NCI-H748 treated with DMSO at 0.1 percent for 48 hours (cell line): ENCODE measurements at places on chromosomes 5 and 9.

DNA sequence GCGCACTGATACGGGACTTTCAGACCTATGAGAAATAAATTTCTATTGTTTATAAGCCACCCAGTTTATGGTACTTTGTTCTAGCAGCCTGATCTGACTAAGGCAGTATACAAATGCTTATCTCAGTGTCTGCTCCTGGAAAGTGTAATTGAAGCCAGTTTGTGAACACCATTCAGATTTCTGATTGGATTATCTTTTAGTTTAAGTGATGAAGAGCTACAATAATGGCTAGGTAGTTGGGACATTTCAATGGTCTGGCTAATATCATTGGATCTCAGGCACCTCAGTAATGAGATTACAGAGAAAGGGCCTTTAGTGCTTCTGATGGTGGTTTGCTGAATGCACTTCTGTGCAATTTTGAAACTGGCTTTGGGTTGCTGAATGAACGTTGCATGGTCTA lies 133.5 kb downstream of the PSAT1 start:
- DNase-seq, result no peak

DNA sequence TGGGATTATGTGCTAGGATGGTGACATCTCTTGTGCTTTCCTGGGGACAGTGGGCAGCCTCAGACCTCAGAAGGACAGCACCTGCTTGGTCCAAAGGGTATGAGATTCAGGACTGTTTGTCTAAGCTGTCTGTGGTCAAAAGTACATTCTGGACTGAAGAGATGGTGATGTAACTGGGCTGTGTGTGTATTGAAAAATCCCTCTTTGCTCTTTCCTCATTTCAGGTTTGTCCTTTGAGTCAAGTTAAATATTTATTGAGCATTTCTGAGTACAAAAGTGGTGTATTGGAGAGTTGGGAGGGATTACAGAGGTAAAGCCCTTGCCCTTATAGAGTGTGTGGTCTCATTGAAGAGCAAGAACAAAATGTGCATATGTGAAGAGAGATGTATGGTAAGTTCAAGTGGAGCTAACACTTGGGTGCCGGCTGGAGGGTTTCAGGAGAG lies 46.7 kb downstream of the RCL1 start:
- DNase-seq, result no peak

DNA sequence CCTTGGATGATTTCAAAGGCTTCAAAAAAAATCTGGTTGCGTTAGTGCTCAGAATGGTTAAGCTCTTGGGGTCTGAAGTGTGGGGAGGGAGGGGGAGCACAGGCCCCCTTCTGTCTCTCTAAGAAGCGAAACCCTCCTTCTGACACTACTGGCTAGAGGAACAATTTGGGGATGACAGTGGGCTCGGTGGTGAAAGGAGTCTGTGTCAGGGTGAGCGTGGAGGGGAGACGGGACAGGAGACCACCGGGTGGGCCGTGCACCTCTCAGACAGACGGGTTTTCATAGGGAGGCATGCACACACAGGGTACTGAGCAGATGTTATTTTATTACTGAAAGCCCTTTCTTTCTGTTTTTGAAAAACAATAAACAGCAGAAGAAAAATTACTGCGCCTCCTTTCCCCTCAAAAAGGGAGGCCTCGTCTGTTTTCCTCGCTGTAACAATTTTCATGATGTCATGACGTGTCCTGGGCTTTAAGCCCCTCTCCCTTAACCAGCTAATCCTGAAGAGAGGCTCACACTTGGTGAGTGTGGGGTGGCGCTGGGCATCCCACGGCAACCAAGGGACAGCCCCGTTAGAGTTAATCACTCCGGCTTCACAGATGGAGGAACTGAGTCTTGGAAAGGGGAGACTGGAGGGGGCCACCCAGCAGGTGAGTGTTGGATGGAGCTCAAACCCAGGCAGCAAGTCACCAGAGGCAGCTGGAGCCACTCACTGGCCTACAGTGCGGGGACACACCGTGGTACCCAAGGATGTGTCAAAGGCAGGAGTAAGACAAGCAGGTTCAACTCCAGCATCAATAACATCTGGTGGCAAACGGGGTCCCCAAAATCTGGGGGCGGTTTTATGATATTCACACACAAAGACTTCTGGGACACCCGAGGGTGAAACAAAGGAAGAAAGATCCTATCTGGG lies 53.4 kb downstream of the PTCH1 start:
- DNase-seq, result no peak

GRCh38 chr9:4866239-4866969 lies 73.7 kb downstream of the RCL1 start:
- DNase-seq, result no peak

GRCh38 chr9:104977580-104977979 lies 49.6 kb upstream of the ABCA1 start:
- DNase-seq, result no peak

GRCh38 chr9:133604214-133604613 lies 5.0 kb downstream of the FAM163B start:
- no peak for DNase-seq

GRCh38 chr9:111237447-111237846 lies 92.6 kb downstream of the OR2K2 start:
- DNase-seq, result no peak

- DNase-seq, result no peak
Measured at GRCh38 chr5:56039985-56040384, 45.2 kb upstream of the IL6ST start.

DNA sequence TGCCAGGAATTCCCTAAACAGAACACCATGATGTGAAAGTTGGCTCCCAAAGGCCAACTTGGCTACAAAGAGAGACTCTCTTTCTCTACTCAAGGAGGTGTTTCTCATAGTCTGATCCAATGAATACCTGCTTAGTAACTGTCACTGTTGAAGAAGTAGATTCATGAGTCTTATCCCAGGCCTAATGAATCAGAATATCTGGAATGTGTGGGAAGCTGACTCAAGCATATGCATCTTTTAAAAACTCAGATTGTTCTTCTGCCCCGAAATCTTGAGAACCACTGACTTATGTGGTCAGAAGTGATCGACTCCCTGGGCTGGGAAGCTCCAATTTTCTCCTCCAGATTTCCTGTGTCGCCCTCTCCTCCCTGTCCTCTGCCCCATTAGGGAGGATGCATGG lies 345.6 kb downstream of the PLK2 start:
- no peak for DNase-seq

GRCh38 chr5:24065779-24066178 lies 558.4 kb downstream of the PRDM9 start:
- no peak for DNase-seq

GRCh38 chr5:154603953-154604679 lies 126.1 kb upstream of the HAND1 start:
- no peak for DNase-seq

GRCh38 chr5:111472579-111472978 lies 39.8 kb downstream of the STARD4 start:
- DNase-seq, result no peak

DNA sequence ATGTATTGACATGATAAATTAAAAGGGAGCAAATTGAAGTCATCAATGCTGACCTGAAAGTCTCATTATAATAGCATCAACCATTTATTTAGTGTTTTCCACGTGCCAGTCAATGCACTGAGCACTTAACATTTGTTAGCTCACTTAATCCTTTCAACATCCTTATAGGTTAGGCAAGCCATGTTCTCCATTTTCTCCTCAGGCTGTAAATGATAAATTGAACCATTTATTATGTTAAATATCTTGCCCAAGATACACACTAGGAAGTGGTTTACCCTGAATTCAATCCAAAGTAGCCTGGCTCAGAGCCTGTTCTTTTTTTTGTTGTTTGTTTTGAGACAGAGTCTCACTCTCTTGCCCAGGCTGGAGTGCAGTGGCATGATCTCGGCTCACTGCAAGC lies 25.0 kb upstream of the SNX2 start:
- no peak for DNase-seq

DNA sequence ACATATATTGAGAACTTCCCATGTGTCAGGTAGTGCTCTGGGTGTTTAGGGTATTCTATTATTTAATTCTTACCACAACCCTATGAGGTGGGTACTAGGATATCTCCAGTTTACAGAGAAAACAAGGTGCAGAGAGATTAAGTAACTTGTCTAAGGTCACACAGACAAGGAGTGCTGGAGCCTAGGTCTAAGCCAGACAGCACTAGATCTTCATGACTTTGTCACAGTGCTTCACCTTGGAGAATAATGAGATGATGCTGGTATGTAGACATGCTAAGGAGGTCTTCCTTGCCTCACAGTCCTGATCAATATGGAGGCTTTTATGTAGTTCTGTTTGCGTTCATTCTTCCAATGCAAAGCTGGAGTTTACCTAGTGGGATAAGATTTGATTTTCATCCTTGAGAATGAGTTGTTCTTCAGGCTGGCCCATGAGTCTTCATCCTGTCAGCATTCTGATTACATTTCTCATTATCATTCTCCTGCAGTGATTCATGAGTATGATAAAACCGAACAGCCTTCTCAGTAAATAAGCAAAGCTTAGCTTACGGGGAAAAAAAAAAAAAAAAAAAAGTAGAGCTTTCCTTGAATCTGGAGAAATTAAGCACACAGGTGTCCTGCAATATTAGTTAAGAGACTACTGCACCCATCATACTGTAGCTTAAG lies 176.3 kb downstream of the C9orf152 start:
- DNase-seq, result no peak
